Omental fat pad (tissue), 4 donors: ENCODE measurements at places on chromosomes 1 and 21.

GRCh38 chr1:212178851-212179250, 106.4 kb upstream of the PPP2R5A start:
- DNase-seq, result no peak

GRCh38 chr1:177820213-177820612, 149.6 kb downstream of the SEC16B start:
- no peak for DNase-seq

DNA sequence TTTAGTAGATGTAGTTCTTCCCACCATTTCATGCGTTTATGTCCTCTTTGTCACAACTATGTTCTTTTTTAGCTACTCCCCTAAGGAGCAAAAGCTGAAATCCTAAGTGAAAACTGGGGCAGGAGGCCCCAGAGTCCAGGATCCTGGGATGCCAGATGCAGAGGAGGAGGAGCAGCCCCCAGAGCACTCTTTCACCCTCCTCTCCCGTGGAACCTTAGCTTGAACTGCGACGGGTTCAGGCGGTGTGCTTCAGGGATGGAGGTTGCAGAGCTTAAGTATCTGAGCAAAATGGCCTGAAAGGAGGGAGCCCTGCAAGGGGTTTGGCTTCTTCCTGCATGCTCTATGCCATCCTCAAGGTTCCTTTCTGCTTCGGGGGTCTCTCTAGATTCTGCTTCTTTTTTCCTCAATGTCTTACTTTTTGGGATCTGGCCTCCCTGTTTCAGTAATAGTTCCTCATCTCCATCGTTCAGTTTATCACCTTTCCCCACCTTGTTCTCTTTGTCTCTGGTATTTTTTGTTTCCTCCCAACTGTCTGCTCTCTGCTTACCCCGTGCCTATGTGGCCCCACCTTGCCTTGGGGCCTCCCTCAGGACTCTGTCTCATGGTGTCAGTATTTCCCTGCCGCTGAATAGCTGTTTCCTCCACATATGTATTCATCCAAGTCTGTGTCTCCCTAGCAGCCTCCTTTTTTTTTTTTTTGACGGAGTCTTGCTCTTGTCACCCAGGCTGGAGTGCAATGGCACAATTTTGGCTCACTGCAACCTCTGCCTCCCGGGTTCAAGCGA, 2.7 kb upstream of the NHLH1 start:
- DNase-seq, result no peak

- no peak for DNase-seq
Observed at GRCh38 chr1:21568006-21568746, 59.0 kb downstream of the ALPL start.

GRCh38 chr1:182251561-182251960, 140.0 kb downstream of the GLUL start:
- DNase-seq, result no peak

GRCh38 chr1:25543425-25544242, at the start of gene LDLRAP1:
Gene LDLRAP1, plus strand, starts transcription at chr1:25543606. Its CDS starts 93 bp downstream, at chr1:25543699.
- DNase-seq, result no peak

DNA sequence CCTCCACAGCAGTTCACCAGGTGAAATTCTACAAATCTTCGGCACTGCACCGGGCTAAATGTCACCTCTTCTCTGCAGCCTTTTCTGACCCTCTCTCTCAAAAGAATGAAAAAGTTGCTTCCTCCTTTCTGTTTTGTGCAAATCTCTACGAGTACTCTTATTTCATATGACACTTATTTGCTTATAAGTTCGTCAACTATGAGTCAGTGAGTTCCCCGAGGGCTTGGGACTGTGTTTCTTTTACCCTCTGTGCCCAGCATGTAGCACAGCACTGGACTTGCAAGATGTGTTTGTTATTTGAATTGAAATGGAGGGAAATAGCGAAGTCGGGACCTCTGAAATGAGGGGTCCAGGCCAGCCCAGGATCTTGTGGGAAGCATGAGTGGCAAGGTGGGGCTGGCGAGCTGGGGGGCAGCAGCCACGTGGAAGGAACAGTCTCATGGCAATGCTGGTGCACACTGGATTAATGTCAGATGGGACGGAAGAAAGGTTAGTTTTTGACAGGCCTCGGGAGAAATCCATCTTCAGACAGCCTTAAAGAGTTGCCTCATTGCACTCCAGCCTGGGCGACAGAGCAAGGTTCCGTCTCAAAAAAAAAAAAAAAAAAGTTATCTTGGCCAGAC, 6.2 kb downstream of the SLC6A9 start:
- no peak for DNase-seq

- DNase-seq, result no peak
Observed at GRCh38 chr1:212668477-212668876, 31.2 kb downstream of the BATF3 start.
